ENCODE measurements at places on chromosomes 3 and 15. TPM values are rescaled to one million over a fixed set of nuclear protein-coding genes. Genes with fewer than 3 reads are reported as not detected.
A peak's percentile ranks its signal among the peaks of the same experiment; 100 is the strongest.

Gene SLC2A2
- total RNA-seq, result not detected

Gene SMAD6
- total RNA-seq, result 44.9 TPM

Gene CASR
- total RNA-seq, result not detected

GRCh38 chr3:111617406-111617805, 22.3 kb upstream of the ZBED2 start:
- DNase-seq, result no peak

- DNase-seq, result no peak
Measured at GRCh38 chr3:121809249-121809648, 25.6 kb downstream of the IQCB1 start.

GRCh38 chr3:142888481-142889211, at the start of gene PCOLCE2:
Gene PCOLCE2 (minus strand): TSS chr3:142889083. CDS start chr3:142888896, 187 bp downstream.
- DNase-seq, result no peak

DNA sequence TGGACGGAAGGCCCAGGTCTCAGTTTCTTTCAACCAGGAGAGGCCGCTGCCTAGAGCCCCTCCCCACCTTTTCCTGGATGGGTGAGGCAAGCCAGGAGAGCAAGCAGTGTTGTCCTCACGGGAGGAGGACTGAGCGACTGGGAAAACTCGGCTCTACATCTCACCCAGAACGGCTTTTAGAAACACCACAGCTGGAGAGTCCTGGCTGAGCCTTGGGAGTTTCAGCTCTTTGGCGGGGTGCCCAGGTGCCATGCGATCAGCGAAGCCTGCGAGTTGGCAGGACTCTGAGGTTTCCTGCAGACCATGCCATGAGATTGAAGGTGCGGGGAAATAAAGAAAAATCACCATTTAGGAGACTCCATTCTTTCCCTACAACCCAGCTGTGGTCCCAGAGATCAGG, 26.0 kb downstream of the PPCDC start:
- DNase-seq, result peak; percentile 44

- DNase-seq, result no peak
Measured at GRCh38 chr3:147672436-147672835, 263.3 kb downstream of the ZIC1 start.

Gene NGRN
- total RNA-seq, result 81.7 TPM

DNA sequence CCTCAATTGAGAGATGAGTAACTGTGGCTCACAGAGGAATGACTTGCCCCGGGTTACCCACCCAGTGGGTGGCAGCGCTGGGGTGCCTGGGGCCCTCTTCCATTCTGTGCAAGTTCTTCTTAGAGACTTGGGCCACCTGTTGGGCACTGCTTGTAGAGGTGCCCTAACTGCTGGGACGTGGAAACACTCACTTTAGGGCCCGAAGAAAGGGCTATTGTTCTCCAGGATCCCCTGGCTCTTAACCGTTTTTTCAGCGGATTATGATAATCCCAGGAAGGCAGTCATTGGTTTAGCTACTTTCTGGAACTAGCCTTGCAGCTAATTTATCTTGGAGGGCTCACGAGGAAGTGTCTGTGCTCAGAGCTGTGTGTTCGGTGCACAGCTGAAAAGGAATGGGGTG, 66.0 kb upstream of the GCNT3 start:
- no peak for DNase-seq

Gene MAP1A
- 6.2 TPM for total RNA-seq

Gene IQCH
- 1.3 TPM for total RNA-seq

Gene STAB1
- 610 TPM for total RNA-seq

- DNase-seq, result no peak
Measured at GRCh38 chr3:193704431-193704830, 111.4 kb downstream of the OPA1 start.

Gene ZKSCAN7
- total RNA-seq, result 7.6 TPM

Gene TOP2B
- 98.0 TPM for total RNA-seq

DNA sequence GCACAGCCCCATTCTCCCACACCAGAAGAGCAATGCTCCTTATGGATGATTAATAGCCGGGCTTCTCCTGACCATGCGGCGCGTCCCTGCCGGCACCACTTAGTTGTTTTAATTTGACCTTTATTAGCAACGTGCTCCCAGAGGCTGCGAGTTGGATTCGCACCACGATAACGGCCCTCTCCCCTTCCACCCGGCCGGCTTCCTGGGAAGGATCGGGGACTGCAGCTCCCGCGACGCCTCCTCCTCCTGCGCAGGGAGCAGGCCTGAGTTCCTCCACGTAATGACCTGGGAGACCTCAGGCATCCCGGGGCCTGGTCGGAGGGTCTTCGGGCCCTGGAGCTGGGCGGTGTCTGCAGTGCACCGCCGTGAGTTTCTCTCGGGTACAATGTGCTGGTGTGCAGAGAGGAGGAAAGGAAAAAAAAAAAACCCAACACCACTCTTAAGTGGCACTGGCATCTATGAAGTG, 243.3 kb upstream of the TOPAZ1 start:
- no peak for DNase-seq
